ENCODE measurements at places on chromosomes 11 and 22.
A peak's percentile ranks its signal among the peaks of the same experiment; 100 is the strongest.

DNA sequence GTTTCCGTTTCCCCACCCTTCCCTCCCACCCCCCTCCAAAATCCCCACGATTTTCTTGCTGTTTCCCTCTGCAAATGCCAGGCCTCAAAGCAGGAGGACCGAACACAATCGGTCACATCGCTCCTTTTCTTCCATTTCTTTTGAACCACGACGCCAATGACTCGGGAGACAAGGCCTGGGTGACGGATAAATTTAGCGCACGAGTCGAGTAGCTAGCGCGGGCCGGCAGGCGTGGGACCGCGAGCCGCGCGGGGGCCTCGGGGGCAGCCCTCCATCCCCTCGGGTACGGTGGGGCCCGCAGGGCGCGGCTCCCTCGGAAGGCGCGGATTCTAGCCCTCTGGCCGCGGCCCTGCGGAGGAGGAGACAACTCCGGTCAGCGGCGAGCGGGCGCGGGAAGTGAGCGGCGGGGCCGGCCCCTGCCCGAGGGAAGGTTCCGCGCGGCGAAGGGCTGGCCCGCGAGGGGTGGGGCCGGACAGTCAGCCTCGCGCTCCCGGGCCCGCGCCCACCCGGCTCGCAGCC is 414 bp downstream of the JOSD1 start:
- DNase-seq: no peak

DNA sequence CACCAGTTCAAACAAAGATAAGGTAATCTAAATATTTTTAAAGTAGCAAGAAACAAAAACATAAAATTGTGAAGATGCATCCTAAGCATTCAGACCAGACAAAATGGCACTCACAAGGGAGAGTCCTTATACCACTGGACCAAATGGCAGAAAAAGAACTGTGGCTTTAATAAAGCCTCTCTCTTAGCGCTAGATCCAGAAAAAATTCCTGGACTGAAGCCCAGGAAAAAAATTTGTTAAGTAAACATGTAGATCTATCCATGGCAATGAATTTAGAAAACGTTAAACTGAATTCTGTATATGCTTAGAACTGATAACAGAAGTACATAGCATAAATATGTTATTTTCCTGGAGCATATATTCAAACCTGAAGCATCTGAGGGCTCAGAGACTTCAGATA is 11.8 kb upstream of the CD59 start:
- DNase-seq: no peak

GRCh38 chr22:43351966-43352345 is 8.8 kb upstream of the SCUBE1 start:
- no peak for DNase-seq

DNA sequence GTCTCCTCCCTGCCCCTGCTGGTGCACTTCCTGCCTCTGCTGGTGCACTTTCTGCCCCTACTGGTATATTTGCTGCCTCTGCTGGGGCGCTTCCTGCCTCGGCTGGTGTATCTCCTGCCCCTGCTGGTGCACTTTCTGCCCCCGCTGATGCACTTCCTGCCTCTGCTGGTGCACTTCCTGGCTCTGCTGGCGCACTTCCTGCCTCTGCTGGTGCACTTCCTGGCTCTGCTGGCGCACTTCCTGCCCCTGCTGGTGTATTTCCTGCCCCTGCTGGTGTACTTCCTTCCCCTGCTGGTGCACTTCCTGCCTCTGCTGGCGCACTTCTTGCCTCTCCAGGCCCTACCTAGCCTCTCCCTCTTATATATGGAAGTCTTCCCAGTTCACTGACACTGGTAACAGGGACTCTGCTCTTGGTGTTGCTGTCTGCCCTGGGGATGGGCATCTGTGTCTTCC is 10.1 kb downstream of the MTFP1 start:
- no peak for DNase-seq

GRCh38 chr11:126256216-126256615 is 12.5 kb downstream of the SRPRA start:
- no peak for DNase-seq

- peak; percentile 73 for DNase-seq
Observed at GRCh38 chr11:112113539-112114457, 27.1 kb downstream of the SDHD start.

- no peak for DNase-seq
Observed at GRCh38 chr11:108117746-108118371, 3.5 kb upstream of the ACAT1 start.

DNA sequence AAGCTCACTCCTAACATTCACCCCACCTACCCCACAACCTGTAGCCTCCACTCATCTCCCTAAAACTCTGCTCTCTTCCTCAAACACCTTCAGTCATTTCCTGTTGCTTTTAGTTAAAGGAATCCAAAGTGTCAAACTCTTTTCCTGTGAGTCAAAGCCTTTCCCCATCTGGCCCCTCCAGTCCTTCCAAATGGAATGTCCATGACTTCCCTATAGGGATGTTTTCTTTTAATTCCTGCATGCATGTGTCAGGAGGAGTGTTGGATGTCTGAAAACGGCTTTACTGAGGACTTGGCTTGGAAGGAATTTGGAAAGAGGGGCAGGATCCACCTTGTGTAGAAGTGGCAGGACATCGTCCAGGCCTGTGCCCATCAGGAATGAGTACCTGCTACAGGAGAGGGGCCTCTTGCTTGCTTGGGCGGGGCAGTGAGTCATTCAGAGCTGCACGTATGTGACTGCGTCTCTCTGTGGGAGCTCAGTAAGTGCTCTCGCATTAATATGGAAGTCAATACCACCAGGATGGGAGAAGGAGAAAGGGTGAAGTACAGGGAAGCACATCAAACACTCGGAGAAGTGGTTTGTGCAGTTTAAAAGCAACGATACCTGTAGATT is 491.9 kb downstream of the OPCML start:
- no peak for DNase-seq
